Natural killer cell (primary cell): ENCODE measurements at places on chromosomes 7 and 10.

- no peak overlapping the region for H3K27ac ChIP-seq
- no peaks in the 10 kb centered on the region for H3K4me1 ChIP-seq
- no peaks in the 10 kb centered on the region for H3K36me3 ChIP-seq
- DNase-seq = no peak
Observed at GRCh38 chr7:88073626-88074025, 139.6 kb downstream of the ADAM22 start.

GRCh38 chr10:7333961-7334641, 76.7 kb downstream of the SFMBT2 start:
- no peak for DNase-seq
- H3K27ac ChIP-seq = no peak overlapping the region
- H3K4me3 ChIP-seq = no peak overlapping the region
- peaks cover 22% of the 10 kb centered on the region for H3K4me1 ChIP-seq
- H3K27me3 ChIP-seq = no peaks in the 10 kb centered on the region

GRCh38 chr7:75038508-75038907, 35.1 kb downstream of the RCC1L start:
- H3K27me3 ChIP-seq = no peaks in the 10 kb centered on the region
- no peaks in the 10 kb centered on the region for H3K4me1 ChIP-seq
- H3K27ac ChIP-seq = no peak overlapping the region
- no peak for DNase-seq
- H3K4me3 ChIP-seq = no peak overlapping the region

- no peak overlapping the region for H3K27ac ChIP-seq
- H3K36me3 ChIP-seq = no peaks in the 10 kb centered on the region
- H3K27me3 ChIP-seq = no peaks in the 10 kb centered on the region
Observed at GRCh38 chr10:59266321-59266720, 89.9 kb downstream of the PHYHIPL start.

DNA sequence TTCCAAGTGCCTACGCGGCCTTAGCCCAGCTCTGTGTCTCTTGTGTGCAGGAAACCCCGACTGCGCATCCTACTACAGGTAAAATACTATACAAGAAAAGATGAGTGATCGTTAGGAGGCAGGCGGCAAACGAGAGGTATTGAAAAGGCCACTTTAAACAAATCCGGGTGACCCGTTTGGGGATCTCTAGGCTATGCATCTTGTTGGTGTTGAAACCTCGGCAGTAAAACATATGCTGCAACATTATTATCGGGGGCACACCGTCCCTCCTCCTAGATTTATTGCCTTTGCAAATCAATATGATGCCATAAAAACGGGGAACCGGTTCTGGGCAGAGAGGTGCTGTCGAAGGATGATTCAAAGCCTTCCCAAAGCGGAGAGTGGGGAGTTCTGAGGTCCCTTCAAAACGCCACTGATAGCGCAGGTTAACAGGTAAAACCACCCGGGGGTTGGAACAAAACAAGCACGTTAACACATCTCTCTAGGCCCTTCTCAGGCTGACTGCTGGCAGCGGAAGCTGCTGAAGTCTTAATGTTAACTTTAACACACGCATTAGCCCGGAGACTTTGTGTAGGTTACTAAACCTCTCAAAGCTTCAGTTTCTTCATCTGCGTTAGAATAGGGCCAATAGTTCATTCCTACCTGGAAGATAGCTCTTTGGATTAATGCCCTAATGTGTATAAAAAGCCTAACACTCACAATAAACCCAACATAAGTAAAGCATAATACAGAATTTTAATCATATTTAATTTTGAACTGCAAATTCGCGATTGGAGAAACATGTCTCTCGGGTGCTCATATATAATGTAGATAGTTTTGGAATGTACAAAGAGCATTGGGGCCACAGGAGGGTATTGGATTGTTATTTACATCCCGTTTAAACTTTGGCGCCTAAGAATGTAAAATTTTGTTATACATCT, 2.6 kb upstream of the TBX20 start:
- H3K4me1 ChIP-seq = peaks cover 12% of the 10 kb centered on the region
- DNase-seq = no peak
- no peak overlapping the region for H3K4me3 ChIP-seq
- peaks cover 55% of the 10 kb centered on the region for H3K27me3 ChIP-seq

- H3K4me1 ChIP-seq = no peaks in the 10 kb centered on the region
- no peak overlapping the region for H3K4me3 ChIP-seq
- no peaks in the 10 kb centered on the region for H3K36me3 ChIP-seq
- H3K27ac ChIP-seq = no peak overlapping the region
- H3K27me3 ChIP-seq = peaks cover 3% of the 10 kb centered on the region
Observed at GRCh38 chr7:132596588-132596987, 20.3 kb upstream of the PLXNA4 start.

- no peak for DNase-seq
- no peak overlapping the region for H3K27ac ChIP-seq
- no peak overlapping the region for H3K4me3 ChIP-seq
- no peaks in the 10 kb centered on the region for H3K36me3 ChIP-seq
- no peaks in the 10 kb centered on the region for H3K27me3 ChIP-seq
Observed at GRCh38 chr7:85041605-85042216, 145.1 kb downstream of the SEMA3D start.

GRCh38 chr10:88901984-88902789, 22.1 kb downstream of the STAMBPL1 start:
- DNase-seq = no peak
- no peaks in the 10 kb centered on the region for H3K27me3 ChIP-seq
- H3K27ac ChIP-seq = peak overlapping the region; percentile 55
- peaks cover 48% of the 10 kb centered on the region for H3K36me3 ChIP-seq

DNA sequence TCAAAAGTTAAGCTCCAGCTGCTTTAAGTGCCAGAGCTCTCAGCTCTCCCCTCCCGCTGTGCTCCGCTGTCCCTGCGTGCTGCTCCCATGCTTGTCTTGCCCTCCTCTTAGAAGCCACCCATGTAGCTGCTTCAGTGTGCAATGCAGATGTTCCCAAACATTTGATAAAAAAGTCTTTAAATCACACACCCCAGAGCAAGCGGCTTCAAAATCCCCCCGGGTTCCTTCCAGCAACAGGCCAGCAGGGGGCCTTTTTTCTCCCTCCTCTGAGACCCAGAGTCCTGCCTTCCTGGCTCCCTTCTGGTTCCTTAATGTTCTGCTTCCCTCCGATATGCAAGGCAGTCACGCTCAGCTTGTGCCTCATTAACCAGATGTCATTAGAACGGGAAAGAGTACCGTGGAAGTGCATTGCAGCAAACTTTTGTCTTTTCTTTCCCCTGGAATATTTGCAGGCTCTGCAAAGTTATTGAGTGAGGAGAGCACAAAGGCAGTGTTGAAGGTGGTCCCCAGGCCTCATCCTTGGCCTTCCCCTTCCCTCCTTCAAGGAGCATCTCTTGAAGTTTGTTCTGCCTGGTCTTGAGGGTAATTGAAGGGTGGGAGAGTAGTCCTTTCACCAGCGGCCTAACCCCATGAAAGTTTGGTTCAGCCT, 25.5 kb downstream of the LDB3 start:
- H3K27me3 ChIP-seq = no peaks in the 10 kb centered on the region
- H3K4me3 ChIP-seq = no peak overlapping the region
- no peak overlapping the region for H3K27ac ChIP-seq
- DNase-seq = peak; percentile 60

DNA sequence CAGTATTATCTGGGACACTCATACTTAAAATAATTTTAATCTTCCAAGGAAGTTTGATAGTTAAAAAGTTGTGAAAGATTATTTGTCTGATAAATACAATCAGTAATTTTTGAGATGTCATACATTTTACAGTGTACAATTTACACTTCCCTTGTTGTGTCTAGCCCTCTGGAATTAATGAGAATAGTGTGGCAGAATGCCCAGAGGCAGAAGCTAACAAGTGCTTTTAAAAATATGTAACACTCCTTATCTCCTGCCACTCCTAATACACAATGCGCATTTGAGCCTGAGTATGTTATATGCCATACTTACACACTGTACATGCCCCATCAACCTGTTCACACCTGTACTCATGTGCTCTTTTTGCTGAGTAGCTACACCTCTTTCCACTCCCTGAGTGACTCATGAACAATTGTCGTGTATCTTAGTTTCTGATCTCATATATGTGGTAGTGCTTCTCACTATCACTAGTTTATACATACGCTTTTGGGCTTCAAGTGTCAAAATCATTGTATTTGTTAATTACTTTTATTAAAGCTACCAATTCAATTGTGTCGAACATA, 106.9 kb upstream of the GNAI1 start:
- H3K36me3 ChIP-seq = no peaks in the 10 kb centered on the region
- H3K27me3 ChIP-seq = no peaks in the 10 kb centered on the region
- H3K4me1 ChIP-seq = no peaks in the 10 kb centered on the region
- no peak overlapping the region for H3K27ac ChIP-seq

- peaks cover 17% of the 10 kb centered on the region for H3K4me1 ChIP-seq
- no peaks in the 10 kb centered on the region for H3K27me3 ChIP-seq
- no peak overlapping the region for H3K4me3 ChIP-seq
- peak; percentile 13 for DNase-seq
- peaks cover 2% of the 10 kb centered on the region for H3K36me3 ChIP-seq
Observed at GRCh38 chr10:119383174-119383856, 159.2 kb downstream of the RGS10 start.
